Gastroesophageal sphincter (tissue), 4 donors: ENCODE measurements at places on chromosomes 7 and 10. TPM values are rescaled to one million over a fixed set of nuclear protein-coding genes. Genes with fewer than 3 reads are reported as not detected.
A peak's percentile ranks its signal among the peaks of the same experiment; 100 is the strongest.

DNA sequence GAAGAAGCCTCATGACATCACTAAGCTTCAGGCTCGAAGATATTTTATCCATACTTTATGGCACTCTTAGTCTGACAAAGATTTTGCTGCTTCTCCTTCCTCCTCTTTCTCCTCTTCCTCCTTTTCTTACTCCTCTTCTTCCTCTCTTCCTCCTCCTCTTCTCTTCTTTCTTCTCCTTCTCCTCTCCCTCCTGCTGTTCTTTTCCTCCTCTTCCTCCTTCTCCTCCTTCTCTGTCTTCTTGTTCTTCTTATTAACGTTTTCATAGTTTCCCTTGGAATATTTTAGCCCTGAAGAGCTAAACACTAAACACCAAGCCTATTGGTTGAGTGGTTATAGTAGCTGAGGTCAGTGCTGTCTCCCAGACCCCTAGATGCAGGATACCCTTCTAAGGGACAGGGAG, 137.7 kb downstream of the CREB5 start:
- ATAC-seq, result no peak

- ATAC-seq, result no peak
Observed at GRCh38 chr7:90777465-90777864, 181.3 kb downstream of the CDK14 start.

Gene LRMDA
- 8.8 TPM for total RNA-seq

DNA sequence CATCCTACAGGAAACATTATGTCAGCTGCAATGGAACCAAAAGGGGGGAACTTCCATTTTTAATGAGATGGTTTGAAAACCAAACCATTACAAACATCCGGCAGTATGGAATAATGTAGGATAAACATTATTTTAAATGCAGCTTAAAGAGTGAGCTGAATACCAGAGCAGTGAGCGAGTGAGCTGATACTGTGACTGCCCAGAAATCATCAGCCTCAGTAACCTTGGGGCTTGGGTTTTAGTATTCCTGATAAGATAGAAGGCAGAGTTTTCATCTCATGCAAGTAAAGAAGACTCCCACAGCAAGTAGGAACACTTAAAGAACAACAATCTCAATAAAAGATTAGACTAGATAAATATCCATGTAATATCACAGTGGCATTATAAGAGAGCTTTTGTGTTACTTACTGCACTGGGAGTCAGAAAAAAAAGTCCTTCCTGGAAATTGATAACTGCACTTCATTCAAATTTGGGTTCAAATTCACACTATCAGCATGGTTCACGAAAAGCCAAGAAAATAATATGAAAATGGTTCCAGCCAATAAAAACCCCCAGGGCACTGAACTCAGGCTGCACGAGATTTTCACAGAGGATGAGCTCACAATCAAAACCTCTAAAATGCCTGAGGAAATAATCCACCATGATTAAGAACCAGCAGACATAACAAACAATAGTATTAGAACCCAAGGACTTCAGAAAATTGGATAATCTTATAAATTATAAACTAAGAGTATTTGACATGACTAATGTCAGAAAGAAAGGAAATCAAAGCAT, 115.7 kb downstream of the MTPAP start:
- no peak for ATAC-seq

GRCh38 chr7:155230169-155230593, 67.5 kb upstream of the INSIG1 start:
- peak; percentile 76 for ATAC-seq

GRCh38 chr7:102028206-102028826, 210.9 kb downstream of the CUX1 start:
- ATAC-seq, result no peak

DNA sequence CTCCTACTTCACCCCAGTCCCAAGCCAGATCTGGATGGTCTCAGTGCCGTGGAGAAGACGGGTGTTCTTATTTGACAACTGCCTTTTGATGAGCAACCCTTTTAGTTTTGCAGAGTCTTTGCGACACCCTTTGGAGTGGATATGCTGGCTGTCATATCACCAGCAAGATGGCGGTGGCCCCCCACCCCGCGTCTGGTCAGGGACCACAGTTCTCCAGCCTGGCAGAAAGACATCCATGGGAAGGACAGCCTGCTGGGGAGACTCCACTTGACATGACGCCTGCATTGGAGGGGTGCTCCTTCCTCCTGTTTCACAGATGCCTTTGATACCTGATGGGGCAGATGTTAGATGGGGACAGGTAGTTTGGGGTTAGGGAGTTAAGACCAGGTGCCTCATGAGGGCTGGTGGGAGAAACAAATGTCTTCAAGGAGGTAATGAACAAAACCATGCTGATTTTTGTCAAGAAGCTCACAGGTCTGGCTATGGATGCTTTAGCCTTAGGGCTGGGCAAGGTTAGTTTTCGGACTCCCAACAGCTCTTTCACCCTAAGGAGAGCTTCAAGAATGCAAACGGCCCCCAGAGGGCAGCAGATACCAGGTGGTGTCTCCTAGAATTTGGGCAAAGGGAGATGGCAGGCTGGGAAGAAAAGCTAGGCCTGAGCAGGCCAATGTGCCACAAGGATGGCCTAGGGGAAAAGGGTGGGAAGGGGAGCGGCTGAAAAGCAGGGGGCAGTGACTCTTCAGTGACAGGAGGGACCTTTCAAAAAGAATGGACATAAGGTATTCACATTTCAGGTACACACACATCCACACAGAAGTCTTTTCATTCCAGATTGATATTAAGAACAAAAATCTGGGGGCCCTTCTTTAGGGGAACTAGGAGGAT, 95.2 kb downstream of the CLEC2L start:
- ATAC-seq, result no peak

GRCh38 chr10:29555746-29556481, 78.9 kb downstream of the SVIL start:
- peak; percentile 57 for ATAC-seq

GRCh38 chr10:97220355-97220754, 34.6 kb upstream of the SLIT1 start:
- ATAC-seq, result no peak

- no peak for ATAC-seq
Observed at GRCh38 chr7:36010656-36011587, 142.1 kb upstream of the EEPD1 start.
